Activated CD8-positive, alpha-beta memory T cell treated with anti-CD3 and anti-CD28 coated beads for 1 hour (primary cell): ENCODE measurements at places on chromosomes 2 and 18.

DNA sequence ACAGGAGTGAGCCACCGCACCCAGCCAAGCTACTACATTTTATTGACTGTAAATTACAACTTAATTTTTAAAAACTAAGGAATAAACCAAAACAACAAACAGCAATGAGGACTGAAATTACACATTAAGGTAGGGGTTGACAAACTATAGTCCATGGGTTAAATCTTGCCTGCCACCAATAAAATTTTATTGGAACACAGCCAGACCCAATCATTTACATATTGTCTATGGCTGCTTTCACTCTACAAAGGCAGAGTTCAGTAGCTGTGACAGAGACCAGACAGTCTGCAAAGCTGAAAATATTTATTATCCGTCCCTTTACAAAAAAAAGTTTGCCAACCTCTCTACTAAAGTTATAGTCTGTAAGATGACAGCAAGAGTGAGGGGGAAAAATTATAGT lies 24.3 kb upstream of the UGP2 start:
- no peak for DNase-seq

- no peak for DNase-seq
Observed at GRCh38 chr2:191617575-191617974, 60.4 kb upstream of the NABP1 start.

GRCh38 chr18:62186499-62186773 lies 420 bp downstream of the PIGN start:
- no peak for DNase-seq

DNA sequence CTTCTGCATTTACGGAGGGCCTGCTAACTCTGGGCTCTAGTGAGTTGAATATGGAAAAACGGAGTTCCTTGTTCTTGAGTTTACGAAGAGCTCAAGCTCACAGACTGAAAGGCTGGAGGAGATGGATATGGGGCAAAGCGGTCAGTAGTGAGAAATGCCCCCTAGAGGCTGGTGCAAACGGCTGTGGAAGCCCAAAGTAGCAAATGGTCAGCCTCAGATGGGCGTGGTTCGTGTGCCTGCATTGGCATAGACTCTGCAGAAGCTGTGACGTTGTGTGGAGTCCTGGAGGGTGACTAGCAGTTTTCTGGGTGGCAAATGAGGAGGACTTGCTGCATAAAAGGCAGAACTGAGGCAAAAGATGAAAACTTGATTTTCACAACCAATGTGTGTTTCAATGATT lies 93.6 kb upstream of the TWIST2 start:
- DNase-seq, result no peak

DNA sequence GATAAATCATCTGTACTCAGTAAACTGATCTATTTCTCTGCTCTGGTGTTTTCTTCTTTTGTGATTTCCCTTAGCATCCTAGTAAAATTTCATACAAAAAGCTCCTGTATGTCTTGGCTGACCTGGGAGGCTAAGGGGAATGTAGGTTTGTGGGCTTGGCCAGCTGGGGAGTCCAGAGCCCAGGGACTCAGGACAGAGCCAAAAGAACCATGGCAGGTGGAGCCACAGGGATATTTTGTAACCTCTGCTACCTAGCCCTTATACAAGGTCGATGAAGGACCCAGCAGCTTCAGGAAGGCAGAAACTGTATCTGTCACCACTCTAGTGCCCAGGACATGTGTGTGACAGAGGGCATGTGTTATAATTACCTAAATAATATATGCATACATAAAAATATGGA lies 22.7 kb upstream of the ZCCHC2 start:
- DNase-seq, result no peak

DNA sequence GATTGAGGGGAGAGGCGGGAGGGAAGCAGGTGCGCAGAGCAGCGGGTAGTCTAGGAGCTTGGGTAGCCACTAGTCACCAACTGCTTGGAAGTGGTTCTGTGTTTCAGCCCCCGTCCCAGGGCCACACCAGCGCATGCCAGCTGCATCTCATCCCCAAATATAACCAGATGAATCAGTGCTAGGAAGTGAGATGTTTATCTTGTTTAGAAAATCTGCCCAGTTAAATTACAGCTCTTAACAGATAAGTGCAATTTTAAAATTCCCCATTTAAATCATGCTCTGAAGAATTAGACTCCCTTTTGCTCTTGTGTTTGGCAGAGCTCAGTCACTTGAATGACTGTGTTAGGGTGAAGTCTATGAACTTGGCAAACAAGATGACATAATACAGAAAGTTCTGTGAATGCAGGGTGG lies 193.8 kb downstream of the SEPTIN10 start:
- DNase-seq, result no peak

- no peak for DNase-seq
Observed at GRCh38 chr18:43534511-43534910, 257.2 kb upstream of the SYT4 start.

GRCh38 chr2:30514848-30515435 lies 67.9 kb downstream of the LCLAT1 start:
- no peak for DNase-seq

DNA sequence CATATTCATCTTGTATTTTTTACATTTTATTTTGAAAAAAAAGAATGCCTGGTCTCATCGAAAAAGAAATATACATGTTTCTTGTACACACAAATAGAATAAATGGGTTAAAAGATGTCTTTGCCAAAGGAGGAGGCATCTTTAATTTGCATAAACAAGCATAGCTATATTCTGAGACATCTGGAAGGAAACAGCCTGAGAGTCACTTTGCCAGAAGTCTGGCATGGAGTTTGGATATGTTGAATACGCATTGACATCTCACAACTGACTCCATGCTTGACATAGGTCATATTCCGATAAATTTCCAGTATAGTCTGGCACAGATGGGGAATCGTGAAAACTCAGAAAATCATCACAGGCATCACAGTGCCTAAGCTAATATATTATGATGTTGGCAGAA lies 1317.5 kb upstream of the CELF4 start:
- no peak for DNase-seq

DNA sequence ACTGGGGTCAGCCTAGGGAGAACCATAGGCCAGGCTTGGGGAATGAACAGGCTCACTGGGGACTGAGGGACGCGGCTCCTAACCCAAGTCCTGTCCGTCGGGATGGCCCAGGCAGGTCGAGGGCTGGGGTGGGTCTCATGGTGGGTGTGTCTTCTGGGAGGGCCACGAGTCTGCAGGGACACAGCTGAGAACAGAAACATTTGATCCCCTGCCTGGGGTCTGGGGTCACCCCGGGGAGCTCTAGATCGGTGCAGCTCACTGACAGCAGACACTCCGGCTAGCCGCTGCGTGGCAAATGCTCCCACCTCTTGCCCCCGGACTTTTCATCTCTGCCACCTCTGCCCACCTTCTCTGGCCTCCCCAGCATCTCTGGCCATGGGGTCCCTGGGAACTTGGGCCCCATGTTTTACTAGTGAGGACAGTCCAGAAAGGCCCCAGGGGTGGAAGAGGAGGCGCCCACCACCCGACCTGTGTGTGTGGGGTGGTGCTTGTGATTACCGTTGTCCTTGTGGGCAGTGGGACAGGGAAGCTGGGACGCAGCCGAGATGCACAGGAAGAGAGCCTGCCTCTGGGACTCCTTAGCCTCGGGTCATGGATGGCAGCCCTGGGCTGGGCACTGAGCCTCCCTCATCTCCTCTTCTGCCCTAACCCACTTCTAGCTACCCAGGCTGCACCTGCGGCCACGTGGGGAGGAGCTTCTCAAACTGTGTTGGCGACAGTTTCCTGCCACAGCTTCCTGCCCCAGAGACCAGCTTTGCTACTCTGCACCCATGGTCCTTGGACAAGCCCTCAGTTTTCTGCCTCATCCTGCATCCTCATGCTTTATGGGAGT lies 4.9 kb downstream of the ZAP70 start:
- no peak for DNase-seq

GRCh38 chr2:105129722-105130232 lies 91.9 kb downstream of the MRPS9 start:
- no peak for DNase-seq

GRCh38 chr2:72222829-72223564 lies 75.3 kb upstream of the CYP26B1 start:
- no peak for DNase-seq

GRCh38 chr18:49784427-49785185 lies 28.7 kb downstream of the ACAA2 start:
- DNase-seq, result no peak

DNA sequence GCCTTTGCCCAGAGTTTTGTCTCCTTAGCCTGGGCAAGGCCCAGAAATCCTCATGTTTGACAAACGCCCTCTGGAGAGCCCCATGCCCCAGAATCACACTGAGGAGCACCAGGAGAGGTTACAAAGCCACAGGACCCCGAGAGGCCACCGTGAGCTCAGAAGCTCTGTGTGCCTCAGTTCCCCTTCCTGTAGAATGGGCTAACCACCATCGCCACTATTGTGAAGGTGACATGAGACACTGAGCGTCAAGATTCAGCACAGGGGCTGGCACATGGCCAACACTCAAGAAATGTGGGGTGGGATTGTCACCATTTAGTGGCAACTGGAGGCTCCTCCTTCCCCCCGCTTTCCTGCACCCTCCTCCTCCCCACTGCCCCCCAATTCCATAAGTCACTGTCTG lies 1.2 kb upstream of the NMUR1 start:
- DNase-seq, result no peak

DNA sequence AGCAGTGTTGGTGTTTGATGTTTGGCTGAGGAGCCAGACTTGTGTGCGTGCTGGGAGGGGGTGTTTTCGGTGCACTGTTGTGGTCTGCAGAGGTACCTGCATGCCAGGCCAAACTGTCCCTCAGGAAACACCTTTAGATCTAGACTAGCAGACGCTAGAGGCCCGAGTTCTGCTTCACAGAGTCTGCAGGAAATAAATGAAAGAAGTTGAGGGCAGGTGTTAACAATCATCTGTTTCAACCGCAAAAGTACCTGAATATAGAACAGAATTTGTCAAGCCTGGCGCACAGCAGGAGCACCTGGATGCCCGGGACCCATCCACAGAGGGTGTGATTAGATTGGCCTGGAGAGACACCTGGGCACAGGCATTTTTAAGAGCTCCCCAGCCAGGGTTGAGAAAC lies 40.5 kb upstream of the REL start:
- no peak for DNase-seq

DNA sequence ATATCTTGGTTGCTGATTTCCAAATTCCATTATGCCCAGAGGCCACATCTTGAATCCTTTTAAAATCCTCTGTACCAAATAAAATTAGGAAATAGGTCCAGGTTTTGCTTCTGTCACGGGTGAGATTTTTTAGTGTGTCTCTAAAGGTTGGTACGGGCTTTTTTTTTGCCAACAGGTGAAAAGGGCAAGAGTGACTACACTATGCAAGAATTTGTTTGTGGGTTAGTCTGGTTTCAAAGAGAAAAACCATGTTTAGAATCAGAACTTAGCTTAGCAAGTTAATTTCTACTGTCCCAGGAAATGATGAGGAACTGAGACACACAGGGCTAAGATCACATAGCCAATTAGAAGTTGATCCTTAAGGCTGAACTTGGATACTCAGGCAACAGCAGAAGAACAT lies 41.7 kb downstream of the POLR1A start:
- no peak for DNase-seq

- DNase-seq, result no peak
Observed at GRCh38 chr2:53672881-53673522, 94.6 kb upstream of the CHAC2 start.

DNA sequence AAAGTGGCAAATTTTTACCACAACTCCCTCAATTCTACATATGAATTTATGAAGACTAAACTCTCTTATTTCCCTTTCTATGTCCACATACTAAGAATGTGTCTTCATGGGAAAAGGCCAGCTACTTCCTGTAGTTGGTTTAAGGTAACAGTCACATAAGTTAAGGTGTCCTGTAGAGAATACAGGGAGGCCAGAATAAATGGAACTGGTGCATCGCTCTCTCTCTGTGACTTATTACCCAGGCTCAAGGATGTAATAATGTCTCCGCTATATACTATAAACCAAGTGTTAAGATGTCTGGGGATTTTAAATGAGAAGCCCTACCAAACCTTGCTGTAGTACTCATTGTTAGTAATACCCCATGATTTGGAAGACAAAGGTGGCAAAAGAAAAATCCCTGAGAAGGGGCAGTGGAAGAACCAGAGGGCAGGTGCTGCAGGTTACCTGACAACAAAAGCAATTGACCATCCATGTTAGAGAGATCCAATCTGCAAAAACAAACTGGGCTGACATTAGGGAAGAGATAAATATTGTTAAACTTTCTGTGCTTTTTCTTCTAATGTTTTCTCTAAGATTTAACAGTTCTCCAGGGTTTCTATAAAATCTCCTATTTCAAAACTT lies 372.8 kb downstream of the TMX3 start:
- no peak for DNase-seq

GRCh38 chr2:165112133-165112573 lies 91.7 kb downstream of the SCN3A start:
- no peak for DNase-seq

- DNase-seq, result no peak
Observed at GRCh38 chr2:194004590-194005206, 1652.3 kb upstream of the SLC39A10 start.

GRCh38 chr2:60285626-60286316 lies 267.7 kb downstream of the BCL11A start:
- no peak for DNase-seq

- DNase-seq, result peak; percentile 21
Observed at GRCh38 chr2:241540771-241541561, 17.6 kb upstream of the BOK start.

DNA sequence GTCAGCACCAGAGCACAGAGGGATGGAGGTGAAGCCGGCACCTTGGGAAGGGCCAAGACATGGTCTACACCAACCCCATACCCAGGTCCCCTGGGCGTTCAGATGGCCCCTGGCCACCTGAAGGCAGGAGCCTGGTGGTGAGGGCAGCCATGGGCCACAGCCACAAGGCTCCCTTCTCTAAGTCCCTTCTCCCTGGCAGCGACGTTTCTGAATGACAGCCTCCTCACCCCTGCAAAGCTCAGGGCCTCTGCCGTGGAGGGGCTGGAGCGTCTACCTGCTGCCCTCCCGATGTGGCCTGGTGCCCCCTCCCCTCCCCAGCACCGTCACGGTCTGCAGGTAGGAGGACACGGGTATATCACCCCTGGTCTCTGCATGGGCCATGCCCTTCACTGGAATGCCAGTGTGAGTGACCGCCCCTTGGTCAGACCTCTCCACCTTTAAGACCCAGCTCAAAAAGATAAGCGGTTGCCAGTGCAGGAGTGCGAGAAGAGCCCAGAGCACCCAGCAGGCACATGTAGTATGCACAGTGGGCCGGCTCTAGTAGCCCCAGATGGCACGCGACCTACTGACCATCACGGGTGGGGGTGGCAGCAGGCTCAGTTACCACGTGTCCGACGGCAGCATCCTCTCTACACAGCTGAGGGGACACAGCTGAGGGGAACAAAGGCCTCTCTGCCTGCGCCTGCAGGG lies 46.6 kb downstream of the HS6ST1 start:
- no peak for DNase-seq

GRCh38 chr2:85310330-85310729 lies 17.5 kb downstream of the TGOLN2 start:
- DNase-seq, result no peak

- no peak for DNase-seq
Observed at GRCh38 chr18:46265196-46266156, 161.3 kb downstream of the HAUS1 start.

- no peak for DNase-seq
Observed at GRCh38 chr2:216302981-216303676, 69.2 kb downstream of the MARCHF4 start.

- no peak for DNase-seq
Observed at GRCh38 chr2:159131914-159132281, 154.6 kb downstream of the WDSUB1 start.

- DNase-seq, result peak; percentile 34
Observed at GRCh38 chr2:95526360-95527341, 42.1 kb upstream of the TRIM43B start.
